ENCODE measurements at places on chromosomes 13 and 19.

DNA sequence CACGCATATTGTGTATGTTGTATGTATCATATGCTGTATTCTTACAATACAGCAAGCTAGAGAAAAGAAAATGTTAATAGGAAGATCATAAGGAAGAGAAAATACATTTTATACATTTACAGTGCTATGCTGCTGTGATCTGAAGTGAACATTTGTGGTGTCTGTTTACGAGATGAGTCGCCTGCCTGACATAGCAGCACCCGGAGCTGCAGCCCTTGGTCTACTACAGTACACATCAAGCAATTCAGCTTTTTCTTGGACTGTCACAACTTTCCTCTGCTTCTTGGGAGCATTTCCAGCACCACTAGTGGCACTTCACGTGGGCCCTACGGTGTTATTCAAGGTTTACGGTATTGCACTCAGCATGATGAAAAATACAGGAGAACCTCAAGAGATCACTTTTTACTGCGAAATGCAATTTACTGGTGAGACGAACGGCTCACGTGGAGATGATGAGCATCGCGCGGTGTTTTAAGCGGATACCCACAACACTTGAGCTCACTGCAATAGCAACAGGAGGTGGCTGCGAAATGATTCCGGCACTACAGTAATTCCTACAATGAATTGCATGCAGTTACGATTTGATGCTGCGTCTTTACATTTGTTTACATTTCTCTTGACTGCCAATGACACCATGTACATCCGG, 308.4 kb downstream of the FGF9 start:
- DNase-seq = no peak

DNA sequence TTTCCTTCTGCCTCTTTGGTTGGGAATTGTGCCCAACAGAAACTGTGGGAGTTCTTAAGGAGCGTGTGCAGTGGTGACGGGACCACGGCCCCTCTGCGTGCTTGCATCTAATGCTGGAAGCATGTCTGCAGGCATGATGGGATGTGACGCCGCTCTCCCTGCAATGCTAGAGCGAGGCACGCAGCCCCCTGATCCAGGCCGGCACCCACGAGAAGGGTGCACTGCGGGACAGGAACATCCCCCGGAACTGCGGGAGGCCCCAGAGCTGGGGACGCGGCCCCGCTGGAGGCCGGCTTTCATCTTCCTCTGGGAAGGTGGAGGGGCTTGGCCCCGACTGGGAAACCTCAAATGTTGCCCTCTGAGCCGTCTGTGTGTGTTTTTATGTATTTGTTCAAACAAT, 32.7 kb downstream of the TMEM255B start:
- no peak for DNase-seq

GRCh38 chr13:76198568-76199163, 562.5 kb downstream of the LMO7 start:
- no peak for DNase-seq

DNA sequence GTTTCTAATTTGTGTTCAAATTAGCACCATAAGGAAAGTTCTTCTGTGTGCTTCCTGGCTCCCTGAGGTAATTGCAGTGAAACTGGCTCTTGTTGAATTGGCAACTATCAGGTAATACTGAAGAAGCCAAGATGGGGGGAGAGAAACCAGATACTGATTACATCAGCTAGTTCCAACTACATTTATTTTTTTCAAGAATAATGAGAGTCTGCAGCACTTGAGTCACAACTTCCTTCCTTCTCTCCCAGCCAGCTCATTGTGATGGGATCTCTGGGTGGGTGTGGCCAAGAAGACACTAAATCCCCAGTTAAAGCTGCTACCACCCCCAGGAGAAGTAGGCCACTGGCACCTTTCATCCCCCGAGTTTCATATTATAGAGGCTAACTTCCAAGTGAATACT, 100.7 kb upstream of the RXFP2 start:
- DNase-seq = no peak

DNA sequence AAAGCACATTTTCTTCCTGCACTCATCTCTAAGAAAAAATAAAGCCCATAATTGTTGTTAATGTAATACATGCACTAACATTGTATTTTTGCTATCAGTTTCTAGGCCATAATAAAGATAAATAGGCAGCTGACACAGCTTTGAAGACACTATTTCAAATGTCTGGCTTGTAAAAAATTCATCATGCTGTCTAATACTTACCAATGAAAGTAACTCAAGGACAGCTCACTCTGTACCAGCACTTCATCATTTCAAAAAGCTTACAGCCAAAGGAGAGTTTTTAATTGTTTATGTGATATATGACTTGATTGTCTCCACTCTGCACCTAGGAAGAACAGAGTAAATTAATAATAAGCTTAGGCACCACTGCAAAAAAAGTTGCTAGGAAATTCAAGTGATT, 1423.3 kb upstream of the PCDH20 start:
- DNase-seq = no peak

DNA sequence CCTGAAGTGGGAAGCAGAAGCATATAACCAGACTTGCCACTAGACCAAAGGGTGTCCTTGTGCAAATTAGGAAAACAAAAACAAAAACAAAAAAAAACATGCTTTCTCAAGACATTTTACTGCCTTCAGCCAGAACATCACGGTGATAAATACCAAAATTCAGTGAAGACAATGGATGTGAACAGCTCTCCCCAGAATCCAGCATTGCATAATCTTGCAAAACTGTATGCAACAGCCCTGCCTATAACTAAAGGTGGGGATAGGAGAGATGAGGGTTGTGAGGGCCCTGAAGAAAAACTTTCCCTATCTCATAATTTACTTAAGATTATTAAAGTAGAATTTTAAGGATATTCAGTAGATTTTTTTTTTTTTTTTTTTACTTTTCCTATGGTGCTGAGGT, 24.9 kb upstream of the NDFIP2 start:
- DNase-seq = no peak

DNA sequence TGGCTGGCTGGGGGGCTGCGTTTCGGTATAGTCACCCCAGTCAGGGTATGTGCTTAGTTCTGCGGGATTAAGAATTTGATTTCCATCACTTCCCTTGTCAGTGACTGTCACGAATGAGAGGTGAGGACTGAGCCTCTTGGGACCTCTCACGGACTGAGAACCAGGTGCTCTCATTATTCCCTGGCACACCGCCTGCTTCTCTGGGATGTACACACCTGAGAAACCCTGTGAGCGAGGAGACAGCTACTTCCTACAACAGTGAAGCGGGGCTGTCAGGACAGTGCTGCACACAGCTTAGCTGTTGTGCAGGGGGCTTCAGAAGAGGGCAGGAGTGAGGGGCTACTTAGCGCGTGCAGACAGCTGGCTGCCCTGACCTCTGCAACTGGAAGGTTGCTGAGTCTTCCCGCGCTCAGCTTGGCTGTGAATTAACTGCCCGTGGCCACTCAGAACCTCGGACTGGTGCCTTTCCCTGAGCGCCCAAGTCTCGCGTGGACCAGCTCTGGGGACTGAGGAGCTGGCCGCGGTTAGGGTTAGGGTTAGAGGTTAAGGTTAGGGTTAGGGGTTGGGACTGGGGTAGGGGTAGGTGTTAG, 65.3 kb upstream of the MCF2L start:
- no peak for DNase-seq

DNA sequence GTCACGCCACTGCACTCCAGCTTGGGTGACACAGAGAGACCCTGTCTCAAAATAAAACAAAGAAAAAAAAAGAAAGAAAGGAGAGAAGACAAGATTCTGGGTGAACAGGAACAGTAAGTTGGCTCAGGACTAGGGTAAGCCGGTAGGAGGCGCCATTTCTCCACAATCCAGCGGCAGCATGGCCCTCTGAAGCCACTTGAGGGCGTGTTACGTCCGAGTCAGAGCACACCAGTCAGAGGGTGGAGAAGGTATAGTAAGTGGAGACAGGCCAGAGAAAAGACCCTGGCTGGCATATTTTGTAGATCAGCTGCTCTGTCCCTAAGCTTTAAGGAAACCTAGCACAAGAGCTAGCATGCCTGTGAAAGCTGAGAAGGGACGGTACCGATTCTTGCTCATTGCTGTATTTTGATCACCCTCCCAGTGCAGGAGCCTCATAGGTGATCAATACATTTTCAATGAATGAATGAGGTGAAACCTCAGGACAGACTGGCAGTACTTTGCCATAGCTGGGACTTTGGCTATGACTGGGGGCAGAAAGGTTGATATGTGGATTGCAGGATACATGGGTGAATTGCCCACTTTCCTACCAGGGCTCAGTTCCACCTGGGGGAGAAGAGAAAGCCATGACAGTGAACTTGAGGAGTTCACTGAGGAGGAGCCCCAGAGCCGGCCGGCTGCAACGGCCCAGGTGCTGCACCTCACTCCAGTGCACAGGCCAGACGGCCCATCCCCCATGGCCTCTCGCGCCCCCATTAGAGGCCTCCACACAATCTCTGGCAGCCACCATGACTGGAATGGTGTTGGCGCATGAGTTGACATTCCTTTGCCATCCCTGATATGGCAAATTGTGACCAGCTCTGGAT, 23.5 kb downstream of the POU2F2 start:
- peak; percentile 74 for DNase-seq

GRCh38 chr13:93956426-93956825, 523.1 kb downstream of the DCT start:
- DNase-seq = no peak

GRCh38 chr19:47813304-47813994, 8.3 kb upstream of the CRX start:
- peak; percentile 37 for DNase-seq

GRCh38 chr13:88676016-88676415, 1004.8 kb downstream of the SLITRK5 start:
- no peak for DNase-seq

- no peak for DNase-seq
Observed at GRCh38 chr19:29516821-29517395, 8.9 kb upstream of the VSTM2B start.

- no peak for DNase-seq
Observed at GRCh38 chr19:7558667-7559066, 23.1 kb downstream of the PNPLA6 start.

- no peak for DNase-seq
Observed at GRCh38 chr13:51846756-51847155, 1.8 kb upstream of the TMEM272 start.

- DNase-seq = no peak
Observed at GRCh38 chr13:92418818-92419412, 807.7 kb upstream of the GPC6 start.

DNA sequence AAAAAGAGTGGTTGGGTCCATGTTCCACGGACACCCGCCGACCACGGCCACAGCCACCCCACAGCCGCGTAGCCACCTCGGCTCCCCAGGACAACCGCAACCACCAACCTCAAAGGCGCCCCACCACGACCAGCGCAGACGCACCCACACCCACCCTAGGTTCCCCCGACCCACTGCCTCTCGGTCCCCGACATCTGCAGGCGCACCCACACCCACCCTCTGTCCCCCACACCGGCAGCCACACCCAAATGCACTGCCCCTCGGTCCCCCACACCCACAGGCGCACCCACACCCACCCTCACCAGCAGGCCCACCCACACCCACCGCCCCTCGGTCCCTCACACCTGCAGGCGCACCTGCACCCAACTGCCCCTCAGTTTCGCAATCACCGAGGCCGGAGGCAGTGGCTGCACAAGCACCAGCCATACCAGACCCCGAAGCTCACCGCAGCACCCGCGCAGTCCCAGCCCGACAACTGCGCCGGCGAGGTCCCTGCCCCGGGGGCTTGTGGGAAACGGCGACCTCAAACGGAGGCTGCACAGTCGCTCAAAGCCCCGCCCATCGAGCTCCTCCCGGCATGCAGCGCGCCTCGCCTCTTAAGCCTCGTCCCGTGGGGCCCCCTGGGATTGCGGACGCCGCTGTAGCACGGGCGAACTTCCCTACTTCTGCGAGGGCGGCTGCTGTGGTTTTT, 18.3 kb downstream of the ZNF77 start:
- DNase-seq = no peak

DNA sequence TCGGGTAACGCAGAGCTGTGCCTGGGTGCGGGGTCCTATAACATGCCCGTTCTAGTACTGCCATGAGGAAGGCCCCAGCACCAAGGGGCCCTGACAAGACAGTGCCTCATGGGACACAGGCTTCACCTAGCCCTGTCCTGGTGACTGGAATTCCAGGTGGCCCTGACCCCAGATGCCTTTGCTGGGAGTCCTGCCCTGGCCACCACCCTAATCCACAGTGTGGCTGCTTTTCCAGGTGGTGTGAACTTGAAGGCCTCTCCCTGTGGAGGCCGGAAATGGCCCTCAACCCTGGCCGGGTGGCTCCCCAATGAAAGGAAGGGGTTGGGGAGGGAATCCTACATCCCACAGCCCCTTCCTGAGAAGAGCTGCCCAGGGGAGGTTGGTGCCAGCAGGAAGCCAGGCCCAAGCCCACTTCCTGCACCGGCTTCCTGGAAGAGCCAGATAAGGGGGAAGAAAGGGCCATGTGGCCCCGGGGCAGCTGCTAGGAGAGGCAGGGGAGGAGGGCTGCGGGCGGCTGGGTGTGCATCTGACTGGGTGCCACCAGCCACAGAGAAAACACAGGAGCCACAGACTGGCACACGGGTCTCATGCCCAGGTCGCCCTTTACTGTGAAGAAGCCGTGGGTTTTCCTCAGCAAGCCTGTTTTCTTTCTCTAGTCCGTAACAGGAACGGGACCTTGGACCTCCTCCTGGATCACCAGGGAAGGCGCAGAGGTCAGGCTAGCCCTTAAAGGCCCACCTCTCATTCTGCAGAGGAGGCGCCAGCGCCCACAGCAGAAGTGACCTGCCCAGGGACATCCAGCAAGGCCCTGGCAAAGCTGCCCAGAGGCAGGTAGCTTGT, 4.7 kb downstream of the LSM4 start:
- no peak for DNase-seq

DNA sequence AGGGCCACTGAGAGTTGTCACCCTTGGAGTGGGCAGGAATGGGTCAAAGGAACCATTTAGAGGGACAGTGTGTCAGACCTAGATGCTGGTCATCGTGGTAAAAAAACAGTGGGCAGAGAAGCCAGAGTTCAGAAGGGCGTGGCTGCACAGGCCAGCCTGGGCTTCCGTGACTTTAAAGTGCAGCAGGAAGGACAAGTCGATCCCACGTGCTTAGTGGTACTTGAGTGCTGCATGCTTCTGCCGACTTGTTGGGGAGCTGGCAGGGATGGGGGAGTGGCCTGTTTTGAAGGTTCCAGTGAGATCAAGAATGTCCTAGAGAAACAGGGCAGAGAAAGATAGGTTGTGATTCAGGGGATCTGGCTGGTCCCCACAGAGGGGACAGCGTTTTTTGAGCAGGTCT, 17.0 kb downstream of the LYL1 start:
- DNase-seq = no peak

DNA sequence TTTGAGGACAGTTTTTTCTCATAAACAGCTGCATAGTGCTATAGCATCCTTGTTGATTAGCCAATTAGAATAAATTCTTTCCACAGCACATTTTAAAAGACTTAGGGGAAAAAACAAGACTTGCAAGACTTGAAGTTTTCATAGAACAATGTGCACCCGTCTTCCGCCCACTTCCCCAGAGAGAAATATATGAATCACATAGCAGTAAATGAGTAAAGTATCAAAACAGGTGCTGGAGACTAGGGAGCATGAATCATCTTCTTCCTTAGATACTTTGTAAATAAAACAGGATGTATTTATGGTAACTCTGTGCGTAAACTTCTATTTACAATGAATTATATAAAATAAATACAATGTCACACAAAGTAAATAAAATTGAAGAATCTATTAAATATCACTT, 75.1 kb downstream of the COL4A2 start:
- DNase-seq = no peak

GRCh38 chr13:37576601-37577000, 22.0 kb downstream of the POSTN start:
- DNase-seq = no peak

Data from stimulated activated CD8-positive, alpha-beta memory T cell treated with anti-CD3 and anti-CD28 coated beads, Interleukin-12 subunit alpha, Interleukin-12 subunit beta, amount 100 ng/mL, for 4 hours (primary cell).